ENCODE measurements at places on chromosomes 12 and 14.

- DNase-seq, result peak; percentile 46
Measured at GRCh38 chr12:105107171-105107493, 399 bp upstream of the WASHC4 start.

DNA sequence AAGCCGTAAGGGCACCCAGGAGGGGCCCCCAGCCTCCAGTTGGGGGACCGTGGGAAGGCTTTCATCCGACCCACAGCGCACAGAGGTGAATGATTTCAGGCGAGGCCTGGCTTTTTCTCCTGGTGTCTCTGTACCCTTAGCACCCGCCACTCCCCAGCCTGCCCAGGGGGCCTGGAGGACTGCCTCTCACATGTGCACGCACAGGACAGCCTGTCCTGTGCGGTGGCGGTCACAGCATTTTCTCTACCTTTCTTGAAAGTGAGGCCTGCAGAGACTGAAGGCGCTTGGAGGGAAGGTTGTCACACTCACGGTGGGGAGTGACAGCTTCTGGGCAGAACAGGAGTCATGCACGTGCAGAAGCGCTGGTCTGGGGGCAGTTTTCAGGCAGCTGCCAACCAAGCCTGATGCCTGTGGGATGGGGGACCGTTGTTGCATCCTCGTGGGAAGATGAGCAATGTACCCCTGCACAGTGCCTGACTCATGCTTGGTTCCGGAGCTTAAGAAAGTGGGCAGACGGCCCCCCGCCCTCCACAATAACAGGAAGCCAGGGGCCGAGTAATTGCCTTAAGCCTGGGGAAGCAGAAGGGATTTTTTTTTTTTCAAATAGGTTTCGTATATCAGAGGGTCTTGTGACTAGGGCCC, 148.1 kb downstream of the TSPAN9 start:
- DNase-seq, result no peak

- DNase-seq, result no peak
Measured at GRCh38 chr12:40149673-40150260, 43.9 kb upstream of the SLC2A13 start.

- DNase-seq, result no peak
Measured at GRCh38 chr12:58803908-58804307, 116.4 kb downstream of the LRIG3 start.

- no peak for DNase-seq
Measured at GRCh38 chr14:102951034-102951433, 28.6 kb downstream of the AMN start.

Measured in spinal cord (tissue), 10 donors.